ENCODE measurements at places on chromosomes 3 and 15.

- DNase-seq: no peak
Measured at GRCh38 chr15:29452881-29453731, 183.5 kb upstream of the NSMCE3 start.

DNA sequence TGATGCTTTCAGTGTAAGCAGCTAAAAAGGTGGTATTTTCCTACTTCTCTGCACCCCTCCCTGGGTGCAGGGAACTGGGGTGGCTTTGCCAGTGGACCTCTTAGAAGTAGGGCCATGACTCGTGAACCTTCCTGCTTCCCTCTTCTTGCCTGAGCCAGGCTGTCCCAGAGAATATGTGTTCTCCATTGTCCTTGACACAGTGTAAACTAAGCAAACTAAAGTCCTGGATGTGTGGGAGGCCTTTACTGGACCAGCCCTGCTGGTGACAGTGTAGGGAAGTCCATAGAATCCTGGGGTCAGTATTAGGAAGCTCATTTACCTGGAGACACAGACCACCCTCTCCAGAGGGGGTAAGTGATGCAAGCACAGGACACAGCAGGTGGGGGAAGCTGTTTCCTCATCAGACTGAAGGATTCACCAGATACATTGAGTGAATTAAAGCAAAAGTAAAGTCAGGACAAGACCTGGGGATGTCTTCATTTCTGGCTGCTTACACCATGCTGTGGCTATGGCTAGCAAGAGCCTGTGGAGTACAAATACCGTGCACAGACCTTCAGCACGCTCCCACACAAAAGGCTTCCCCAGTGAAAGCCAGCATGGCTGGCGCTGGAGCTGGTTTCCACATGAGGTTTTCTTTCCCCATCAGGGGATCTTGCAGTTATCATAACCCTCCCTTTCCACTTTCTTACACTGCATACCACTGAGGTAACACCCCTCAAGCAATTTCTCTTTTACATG is 64.8 kb upstream of the LPP start:
- no peak for DNase-seq

- no peak for DNase-seq
Measured at GRCh38 chr15:93249623-93250022, 160.6 kb upstream of the RGMA start.

DNA sequence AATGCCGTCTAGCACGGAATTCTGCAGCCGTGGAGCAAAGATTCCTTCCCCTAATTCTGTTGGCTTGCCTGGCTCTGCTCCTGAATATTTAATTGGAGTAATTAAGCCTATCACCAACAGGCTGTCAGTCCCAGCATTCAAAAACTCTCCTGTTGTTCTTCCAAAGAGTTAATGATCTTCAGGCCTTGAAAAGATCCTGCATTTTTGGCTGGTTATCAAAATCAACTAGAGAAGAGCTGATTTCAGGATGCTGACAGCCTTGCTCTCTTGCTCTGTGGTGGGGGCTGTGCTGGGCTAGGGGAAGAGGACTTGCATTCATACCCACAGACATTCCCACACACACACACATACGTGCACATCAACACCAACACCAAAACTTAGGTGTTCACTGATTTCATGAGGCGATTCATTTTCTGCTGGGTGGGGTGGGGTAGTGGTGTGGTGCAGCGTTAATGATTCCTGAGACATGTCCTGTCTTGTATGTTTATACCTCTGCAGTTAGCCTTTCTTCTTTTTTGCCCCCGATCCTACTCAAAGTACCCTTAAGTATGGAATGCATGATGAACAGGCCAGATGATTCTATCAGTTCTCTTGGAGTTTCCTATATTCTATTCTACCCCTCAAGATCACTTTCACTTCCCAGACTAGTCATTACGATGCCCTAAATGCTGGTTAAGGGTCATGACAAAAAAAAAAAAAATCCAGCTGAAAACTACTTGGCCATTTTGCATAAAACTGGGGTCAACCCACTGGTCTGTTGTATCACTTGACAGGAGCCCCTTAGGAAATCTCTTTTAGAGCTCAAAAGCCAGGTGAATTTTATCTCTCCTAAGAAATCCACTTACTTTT is 42.3 kb downstream of the CPN2 start:
- no peak for DNase-seq

GRCh38 chr15:85781099-85781498 is 13.6 kb downstream of the KLHL25 start:
- no peak for DNase-seq

GRCh38 chr3:87949189-87949878 is 109.5 kb downstream of the CGGBP1 start:
- DNase-seq: no peak

GRCh38 chr3:46557814-46558183 is 8.3 kb downstream of the LRRC2 start:
- DNase-seq: no peak

GRCh38 chr3:188152660-188153436 is 1.1 kb upstream of the LPP start:
- DNase-seq: no peak

DNA sequence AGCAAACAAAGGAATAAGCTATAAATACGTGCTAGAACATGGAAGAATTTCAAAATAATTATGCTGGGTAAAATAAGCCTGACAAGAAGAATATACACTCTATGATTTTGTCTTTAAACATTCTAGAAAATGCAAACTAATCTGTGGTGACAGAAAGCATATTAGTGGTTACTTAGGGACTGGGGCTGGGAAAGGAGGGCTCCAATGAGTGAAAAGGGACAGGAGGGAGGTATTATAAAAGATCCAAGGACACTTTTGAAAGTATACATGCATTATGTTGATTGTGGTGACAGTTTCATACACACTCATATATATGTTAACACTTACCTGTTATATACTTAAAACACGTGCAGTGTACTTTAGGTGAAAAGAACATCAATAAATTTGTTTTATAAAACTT is 23.0 kb downstream of the MYH15 start:
- DNase-seq: no peak

All from NCI-H460 (cell line).